ENCODE measurements at places on chromosomes 12 and 14.

GRCh38 chr12:110798461-110798860 is 48.3 kb upstream of the CCDC63 start:
- no peak for DNase-seq

GRCh38 chr14:45125754-45126153 is 8.5 kb downstream of the FKBP3 start:
- no peak for DNase-seq

DNA sequence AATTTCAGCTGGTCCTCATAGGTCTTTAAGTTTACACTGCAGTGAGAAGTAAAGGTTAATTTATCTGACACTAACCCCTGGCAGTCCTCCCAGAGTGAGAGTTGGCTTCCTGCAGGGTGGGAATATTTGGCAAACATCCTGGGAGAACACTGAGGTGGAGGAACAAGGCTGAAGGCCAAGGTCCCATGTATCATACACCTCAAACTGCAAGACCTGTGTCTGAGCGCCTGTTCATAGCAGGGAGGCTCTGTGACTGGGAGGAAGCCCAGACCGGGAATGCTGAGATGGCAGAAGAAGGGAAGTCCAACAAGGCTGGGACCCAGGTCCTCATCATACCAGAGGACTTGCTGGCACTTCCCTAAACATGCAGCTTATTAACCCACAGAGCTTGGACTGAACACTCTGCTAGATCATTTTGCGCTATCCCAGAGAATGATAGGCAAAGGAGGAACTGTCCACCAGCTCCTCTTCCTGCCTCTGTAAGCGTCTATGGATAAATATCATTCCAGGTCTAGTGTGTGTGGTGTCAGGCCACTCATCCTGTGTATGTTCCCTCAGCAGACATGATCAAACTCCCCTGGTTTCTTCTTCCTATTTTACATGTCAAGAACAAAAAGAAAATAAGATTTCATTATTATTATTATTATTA is 199.6 kb upstream of the CNOT2 start:
- DNase-seq, result no peak

GRCh38 chr12:6326316-6327228 is 15.3 kb downstream of the TNFRSF1A start:
- DNase-seq, result peak; percentile 52

DNA sequence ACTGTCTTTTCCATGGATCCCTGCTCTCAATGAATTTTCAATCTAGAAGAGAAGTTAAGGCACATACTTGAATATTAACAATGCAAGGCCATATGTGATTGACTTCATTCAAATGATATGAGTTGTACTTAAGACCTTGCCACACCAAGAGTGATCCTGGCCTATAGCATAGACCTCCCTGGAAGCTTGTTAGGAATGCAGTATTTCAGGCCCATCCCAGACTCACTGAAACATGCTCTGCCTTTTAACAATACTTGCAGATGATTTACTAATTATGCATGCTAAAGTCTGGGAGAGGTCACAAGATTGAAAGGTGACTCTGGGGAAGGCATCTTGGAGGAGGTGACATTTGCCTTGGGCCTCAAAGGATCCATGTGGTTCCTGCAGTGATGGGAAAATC is 43.2 kb downstream of the RFX4 start:
- no peak for DNase-seq

- DNase-seq, result no peak
These were observed 43.2 kb upstream of the MEG3 start for GRCh38 chr14:100782516-100783320.

- DNase-seq, result no peak
These were observed 92.8 kb downstream of the SLC15A5 start for GRCh38 chr12:16184681-16185080.

Data from nephron progenitor cell (in vitro differentiated cells).